GM04503 (cell line): ENCODE measurements at places on chromosomes 6 and 20.

GRCh38 chr6:129672881-129673631 is 36.9 kb downstream of the ARHGAP18 start:
- peak; percentile 34 for DNase-seq

DNA sequence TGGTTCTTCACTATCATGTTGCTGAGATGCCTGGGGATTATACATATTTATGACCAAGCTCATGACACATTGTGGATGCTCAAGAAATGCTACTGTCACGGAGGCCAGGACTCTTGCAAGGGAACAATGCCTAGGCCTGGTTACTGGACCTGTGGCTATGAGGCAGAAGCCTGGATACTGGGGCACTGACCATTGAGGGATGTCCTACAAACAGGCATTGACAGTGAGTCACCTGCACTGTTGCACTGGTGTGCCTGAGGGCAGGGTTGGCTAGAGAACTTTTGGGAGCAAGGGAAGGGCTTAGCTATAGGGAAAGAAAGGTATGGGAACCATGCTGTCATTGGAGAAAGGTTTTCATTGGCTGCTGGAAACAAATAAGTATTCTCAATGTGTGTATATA is 313.1 kb upstream of the SUPT3H start:
- DNase-seq, result no peak

GRCh38 chr6:73747289-73747688 is 51.3 kb downstream of the CD109 start:
- no peak for DNase-seq

- DNase-seq, result no peak
Observed at GRCh38 chr6:141488488-141488887, 644.2 kb upstream of the GJE1 start.

DNA sequence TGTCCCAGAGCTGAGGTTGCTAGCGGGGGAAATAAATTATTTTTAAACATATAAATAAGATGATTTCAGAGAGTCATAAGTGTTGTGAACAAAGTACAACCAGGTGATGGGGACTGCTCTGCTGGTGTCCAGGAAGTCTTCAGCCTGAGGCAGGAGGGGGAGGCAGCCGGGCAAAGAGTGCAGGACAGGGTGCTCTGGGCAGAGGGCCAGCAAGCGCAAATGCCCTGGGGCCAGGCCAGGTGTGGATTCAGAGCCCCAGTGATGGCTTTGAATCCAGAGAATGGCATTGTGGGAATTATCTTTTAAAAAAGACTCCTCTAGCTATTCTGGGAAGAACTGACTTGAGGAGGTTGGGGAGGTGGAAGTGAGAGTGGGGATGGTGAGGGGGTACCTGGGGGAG is 1.6 kb downstream of the CLPSL1 start:
- DNase-seq, result no peak

GRCh38 chr6:51578994-51579393 is 508.4 kb downstream of the PKHD1 start:
- no peak for DNase-seq

DNA sequence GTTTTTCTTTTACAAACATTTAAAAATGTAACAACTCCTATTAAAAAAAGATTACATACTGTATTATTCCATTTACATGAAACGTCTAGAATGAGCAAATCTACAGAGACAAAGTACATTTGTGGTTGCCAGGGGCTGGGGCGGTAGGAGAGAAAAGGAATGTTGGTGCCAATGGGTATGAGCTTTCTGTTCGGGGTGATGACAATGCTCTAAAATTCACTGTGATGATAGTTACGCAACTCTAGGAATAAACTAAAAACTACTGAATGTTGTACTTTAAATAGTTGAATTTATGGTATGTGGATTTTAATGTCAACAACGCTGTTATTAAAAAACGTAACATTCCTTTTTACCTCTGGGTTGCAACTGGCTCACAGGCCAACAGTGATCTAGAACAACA is 211.1 kb downstream of the GMDS start:
- no peak for DNase-seq

- DNase-seq, result no peak
Observed at GRCh38 chr20:50122763-50123162, 9.8 kb upstream of the UBE2V1 start.

DNA sequence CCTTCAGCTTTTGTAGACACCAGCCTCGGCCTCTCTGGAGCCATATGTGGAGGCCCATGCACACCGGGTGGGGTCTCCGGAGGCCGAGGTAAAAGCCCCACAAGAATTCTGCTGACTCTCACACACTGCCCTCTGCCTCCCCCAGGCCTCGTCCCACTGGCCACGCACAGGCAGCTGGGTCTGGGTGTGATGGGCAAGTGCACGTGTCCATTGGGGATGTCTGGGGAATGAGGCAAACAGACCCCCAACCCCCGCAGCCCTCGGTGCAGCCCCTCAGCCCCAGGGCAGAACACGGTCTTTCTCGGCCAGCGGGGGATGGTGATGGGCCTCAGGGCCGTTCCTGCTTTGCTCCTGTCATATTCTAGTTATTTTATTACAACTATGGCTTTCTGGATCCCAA is 44.0 kb upstream of the GATA5 start:
- DNase-seq, result no peak

GRCh38 chr20:50343490-50344179 is 153.0 kb downstream of the CEBPB start:
- no peak for DNase-seq

DNA sequence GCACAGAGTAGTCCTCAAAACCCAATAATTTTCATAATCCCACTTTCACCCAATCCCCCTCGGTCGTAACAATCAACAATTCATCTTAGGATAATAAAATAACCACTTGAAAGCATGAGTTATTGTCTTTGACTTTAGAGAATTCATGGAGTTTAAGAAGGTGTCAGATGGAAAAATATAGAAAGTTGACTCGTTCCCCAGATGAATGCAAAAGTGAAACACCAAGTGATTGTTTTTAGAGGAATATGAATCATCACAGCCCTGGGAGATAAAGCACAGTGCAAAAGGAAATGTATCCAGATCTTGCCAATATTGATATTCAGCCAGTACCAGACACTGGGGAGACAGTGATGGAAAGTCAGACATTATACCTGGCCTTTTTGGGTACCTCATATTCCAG is 860.5 kb downstream of the DHX35 start:
- DNase-seq, result no peak

GRCh38 chr6:170188571-170189001 is 102.3 kb downstream of the DLL1 start:
- DNase-seq, result no peak

- DNase-seq, result no peak
Observed at GRCh38 chr6:166996406-166996805, 2.8 kb upstream of the CEP43 start.

- no peak for DNase-seq
Observed at GRCh38 chr6:55499591-55499990, 79.4 kb downstream of the HMGCLL1 start.

DNA sequence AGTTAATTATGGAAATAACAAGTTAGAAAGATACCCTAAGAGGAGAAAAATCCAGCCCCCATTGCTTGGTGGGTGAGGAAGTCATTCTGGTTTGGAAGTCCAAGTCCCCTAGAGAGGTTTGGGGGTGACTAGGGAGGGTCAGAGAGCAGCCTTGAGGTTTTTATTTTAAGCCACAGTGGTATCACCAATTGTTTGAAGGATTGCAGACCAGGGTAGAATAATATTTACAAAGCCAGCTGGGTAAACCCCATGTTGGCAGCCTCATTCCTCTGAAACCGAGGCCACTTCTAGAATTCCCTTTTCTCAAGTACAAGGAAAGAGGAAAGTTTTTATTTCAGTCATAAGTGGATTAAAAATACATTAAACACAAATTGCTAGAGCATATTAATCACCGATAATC is 99.7 kb downstream of the TMEM170B start:
- DNase-seq, result no peak

GRCh38 chr6:150142670-150143515 is at the start of gene PPP1R14C:
PPP1R14C (plus strand) TSS chr6:150143044; CDS start chr6:150143193, 149 bp downstream.
- DNase-seq, result no peak
